Stimulated activated CD4-positive, alpha-beta T cell treated with anti-CD3 and anti-CD28 coated beads, Interleukin-1b, Interleukin-23, amount 100 ng/mL, for 4 hours (primary cell): ENCODE measurements at places on chromosomes 4 and X.

GRCh38 chr4:7259039-7259438 is 66.7 kb downstream of the SORCS2 start:
- no peak for DNase-seq

DNA sequence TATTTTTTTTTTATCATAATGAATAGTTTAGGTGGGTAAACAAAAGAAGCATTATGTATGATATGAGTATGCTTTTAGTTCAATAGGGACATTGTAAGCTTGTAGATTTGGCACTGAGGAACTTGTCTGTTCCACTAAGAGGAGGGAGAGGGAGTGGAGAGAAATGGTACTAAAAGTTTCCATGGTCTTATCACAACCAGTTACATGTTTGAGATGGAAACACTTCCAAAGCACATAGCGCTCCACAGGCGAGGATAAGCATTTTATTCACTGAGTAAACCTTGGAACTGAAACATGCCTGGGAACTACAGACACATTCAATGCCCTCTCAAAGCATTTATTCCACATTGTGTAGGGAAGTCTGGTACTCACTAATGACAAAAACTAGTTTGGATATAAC is 15.5 kb downstream of the MYOZ2 start:
- no peak for DNase-seq

GRCh38 chr4:112951362-112952312 is 97.8 kb upstream of the ANK2 start:
- no peak for DNase-seq

GRCh38 chr4:87489678-87490077 is 39.5 kb downstream of the SPARCL1 start:
- no peak for DNase-seq

DNA sequence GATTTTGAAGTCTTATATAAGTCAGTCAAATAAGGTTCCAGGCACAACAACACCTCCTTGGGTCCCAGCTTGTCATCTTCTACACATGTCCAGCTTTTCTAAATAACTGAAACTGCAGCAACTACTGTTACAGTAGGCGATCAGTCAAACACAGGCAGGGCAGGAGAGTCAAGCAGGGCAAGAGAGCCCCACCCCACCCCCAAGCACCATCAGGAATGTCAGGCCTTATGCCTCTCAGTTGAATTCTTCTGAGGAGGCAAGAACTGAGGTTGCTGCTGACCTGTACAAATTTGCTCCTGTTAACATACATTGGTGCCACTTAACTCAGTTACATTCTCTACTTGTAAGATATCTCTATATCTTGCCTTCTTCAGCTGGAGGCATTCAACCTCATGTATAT is 608.8 kb upstream of the PCDH10 start:
- DNase-seq = no peak

DNA sequence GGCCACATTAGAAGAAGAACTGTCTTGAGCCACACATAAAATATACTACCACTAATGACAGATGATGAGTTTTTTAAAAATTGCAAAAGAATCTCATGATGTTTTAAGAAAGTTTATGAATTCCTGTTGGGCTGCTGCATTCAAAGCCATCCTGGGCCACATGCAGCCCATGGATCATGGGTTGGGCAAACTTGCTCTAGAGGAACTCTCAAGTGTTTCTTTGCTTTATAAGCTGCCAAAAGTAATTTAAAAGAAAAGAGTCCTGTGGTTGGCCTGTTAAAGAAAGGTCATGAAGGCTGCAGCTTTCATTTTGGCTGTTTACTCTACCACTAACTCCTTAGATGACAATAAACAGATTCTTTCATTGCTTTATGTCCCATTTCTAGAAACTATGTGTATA is 218.2 kb downstream of the SCFD2 start:
- no peak for DNase-seq

DNA sequence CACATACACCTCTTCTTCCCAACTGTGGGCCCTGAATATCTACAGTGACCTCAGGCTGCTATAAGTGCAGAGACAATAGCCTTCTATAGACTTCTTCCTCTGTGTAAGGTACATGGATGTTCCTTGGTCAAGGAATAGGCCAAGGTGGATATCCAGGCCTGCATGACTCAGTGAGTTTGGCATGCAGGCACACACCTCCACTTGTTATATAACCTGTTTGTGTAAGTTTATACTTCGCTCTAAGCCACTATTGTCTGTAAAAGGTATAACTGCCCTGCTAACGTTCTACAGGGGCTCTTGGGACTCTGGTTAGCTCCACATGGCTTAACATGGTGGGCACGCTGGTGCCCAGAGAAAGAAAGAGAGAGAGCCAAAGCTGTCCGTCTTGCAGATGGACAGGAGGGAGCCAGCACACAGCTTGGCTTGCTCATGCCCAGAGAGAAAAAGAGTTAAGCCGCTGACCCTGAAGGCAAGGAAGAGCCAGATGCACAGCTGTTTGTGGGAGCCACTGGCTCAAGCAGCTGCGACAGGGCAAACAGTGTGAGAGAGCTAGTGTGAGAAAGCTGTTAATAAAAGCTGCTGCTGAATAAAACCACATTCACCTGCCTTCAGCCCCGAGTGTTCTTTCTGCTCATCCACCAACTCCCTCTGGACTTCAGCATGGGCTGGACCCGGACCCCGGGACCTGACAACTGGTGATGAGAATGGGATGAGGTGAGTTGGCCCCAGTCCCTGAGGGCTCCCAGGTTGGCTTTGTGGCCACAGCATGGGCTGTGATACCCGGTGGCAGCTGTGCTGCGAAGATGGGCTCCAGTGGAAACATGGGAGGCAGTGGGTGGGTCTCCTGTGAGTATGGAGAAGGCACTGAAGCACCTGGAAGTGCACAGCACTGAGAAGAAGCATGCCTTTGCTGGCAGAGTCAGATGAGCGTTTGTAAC is 44.5 kb upstream of the ZBTB33 start:
- DNase-seq = no peak

DNA sequence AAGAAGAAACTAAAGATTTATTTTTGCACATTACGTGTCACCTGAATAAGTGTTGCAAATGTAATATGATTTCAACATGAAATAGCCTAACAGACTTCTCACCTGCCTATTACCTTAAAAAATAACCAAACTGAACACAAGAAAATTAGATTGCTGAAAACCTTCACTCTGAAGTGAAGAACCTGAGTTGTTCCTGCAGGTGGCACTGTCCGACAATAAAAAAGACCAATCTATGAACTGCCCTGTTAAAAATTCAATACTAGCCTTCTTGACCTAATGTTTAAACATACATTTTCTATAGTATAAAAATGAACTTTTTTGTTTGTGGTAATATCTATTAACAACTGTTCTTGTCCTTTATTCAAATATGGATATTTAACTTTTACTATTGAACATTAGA is 69.2 kb upstream of the PNPLA4 start:
- no peak for DNase-seq

DNA sequence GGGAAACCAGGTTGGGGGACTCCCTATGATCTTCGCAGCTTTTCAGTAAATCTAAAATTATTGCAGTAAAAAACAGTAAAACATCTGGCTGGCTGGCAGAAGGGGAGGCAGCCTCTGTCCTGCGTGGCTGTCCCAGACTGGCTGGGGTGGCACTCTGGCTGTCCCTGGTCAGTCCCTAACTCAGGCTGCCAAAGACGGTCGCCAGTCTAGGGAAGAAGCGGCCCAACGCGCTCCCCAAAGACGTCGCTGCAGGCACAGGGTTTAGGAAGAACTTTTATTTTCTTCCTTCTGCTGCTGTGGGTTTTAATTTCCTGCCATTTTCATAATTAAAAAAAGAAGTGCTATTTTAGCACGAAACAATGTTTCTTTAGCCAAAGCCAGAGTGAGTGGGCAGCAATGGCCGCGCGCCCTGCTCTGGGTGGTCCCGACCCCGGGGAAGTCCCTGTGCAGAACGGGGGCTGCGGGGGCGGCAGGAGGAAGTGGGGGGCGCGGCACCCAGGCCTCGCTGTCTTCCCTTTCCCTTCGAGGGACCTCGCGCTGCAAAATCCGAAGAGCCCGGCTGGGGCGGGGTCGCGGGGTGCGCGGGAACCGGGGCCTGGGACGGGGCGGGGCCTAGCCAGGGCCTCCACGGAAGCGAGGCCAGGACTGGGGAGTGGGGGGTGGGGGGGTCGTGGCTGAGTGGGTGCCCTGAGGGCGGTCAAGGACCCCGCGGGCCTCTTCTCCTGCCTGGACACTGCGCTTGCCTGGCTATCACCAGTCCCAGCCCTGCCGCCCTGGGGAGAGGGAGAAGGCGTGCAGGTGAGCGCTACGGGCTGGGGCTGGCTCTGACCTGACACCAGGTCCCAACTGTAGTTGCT is 6.3 kb upstream of the LETM1 start:
- DNase-seq = no peak

GRCh38 chr4:159077702-159078495 is 25.0 kb upstream of the RAPGEF2 start:
- no peak for DNase-seq

DNA sequence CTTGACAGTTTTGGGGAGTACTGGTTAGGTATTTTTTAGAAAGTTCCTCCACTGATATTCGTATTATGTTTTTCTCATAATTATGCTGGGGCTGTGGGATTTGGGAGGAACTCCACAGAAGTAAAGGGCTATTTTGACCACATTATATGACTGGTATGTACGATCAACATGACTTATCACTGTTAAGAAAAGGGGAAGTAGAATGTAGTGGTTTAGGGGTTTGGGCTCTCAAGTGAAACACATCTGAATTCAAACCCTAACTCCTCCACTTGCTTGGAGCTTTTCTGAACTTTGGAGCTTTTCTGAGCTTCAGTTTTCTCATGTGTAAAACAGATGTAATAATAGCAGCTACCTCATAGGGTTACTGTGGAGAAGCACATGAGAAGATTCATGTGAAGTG is 96.4 kb upstream of the C1GALT1C1 start:
- no peak for DNase-seq

DNA sequence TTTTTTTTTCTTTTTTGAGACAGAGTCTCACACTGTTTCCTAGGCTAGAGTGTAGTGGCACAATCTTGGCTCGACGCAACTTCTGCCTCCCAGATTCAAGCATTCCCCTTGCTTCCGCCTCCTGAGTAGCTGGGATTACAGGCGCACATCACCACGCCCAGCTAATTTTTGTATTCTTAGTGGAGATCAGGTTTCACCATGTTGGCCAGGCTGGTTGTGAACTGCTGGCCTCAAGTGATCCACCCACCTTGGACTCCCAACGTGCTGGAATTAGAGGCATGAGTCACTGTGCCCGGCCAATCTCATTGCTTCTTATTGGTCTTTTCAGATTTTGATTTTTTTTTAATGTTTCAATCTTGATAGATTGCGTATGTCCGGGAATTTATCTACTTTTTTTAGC is 124.4 kb downstream of the NBDY start:
- DNase-seq = no peak

DNA sequence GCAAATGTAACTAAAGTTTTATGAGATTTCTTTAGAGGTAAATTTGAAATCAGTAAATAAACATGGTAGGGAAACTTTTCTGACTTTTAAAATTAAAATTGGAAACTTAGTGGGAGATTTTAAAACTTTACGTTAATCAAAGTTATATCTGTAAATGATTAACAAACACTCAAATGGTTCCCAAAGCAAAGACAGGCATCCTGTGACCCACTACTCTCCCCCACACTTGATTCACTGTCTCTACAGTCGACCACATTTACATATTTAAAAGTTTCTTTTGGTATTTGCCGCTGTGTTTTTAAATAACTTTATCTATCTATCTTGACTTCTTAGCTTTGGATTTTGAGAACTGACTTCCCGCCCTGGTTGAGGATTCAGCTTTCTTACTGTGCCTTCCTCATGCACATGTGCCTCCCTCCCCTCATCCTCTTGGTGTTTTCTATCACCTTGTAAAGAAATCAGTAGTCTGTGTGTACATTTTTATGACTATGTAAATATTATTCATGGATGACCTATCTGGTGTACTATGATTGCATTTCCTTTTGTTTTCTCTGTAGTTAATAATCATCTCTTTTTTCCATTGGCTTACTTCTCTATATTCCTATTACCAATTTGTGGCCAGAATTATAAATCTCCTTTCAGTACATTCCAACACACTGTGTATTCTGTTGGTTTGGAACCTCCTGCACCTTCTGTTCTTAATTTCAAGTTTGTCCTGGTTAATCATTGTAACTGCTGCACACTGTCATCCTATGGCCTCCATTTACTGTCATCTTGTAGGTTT is 72.6 kb downstream of the WWC2 start:
- no peak for DNase-seq
